ENCODE measurements at places on chromosomes 13 and 19. TPM values are rescaled to one million over a fixed set of nuclear protein-coding genes. Genes with fewer than 3 reads are reported as not detected.

NOVA2 gene
- total RNA-seq = not detected

PLK5 gene
- total RNA-seq = 0.14 TPM

HPN gene
- total RNA-seq = not detected

LIPE gene
- 1.5 TPM for total RNA-seq

CEACAM7 gene
- total RNA-seq = not detected

ADAT3 gene
- 1.5 TPM for total RNA-seq

FXYD7 gene
- not detected for total RNA-seq

ZNF177 gene
- 2.1 TPM for total RNA-seq

DIRAS1 gene
- 0.59 TPM for total RNA-seq

NLRP7 gene
- not detected for total RNA-seq
